ENCODE measurements at places on chromosomes 11 and 22.

- no peak for DNase-seq
Measured at GRCh38 chr11:68436985-68437926, 23.3 kb upstream of the PPP6R3 start.

- no peak for DNase-seq
Measured at GRCh38 chr11:44308923-44309477, 939 bp downstream of the ALX4 start.

GRCh38 chr11:44559207-44559939 lies 6.1 kb upstream of the CD82 start:
- no peak for DNase-seq

- DNase-seq: no peak
Measured at GRCh38 chr11:9126636-9127035, 35.2 kb upstream of the SCUBE2 start.

DNA sequence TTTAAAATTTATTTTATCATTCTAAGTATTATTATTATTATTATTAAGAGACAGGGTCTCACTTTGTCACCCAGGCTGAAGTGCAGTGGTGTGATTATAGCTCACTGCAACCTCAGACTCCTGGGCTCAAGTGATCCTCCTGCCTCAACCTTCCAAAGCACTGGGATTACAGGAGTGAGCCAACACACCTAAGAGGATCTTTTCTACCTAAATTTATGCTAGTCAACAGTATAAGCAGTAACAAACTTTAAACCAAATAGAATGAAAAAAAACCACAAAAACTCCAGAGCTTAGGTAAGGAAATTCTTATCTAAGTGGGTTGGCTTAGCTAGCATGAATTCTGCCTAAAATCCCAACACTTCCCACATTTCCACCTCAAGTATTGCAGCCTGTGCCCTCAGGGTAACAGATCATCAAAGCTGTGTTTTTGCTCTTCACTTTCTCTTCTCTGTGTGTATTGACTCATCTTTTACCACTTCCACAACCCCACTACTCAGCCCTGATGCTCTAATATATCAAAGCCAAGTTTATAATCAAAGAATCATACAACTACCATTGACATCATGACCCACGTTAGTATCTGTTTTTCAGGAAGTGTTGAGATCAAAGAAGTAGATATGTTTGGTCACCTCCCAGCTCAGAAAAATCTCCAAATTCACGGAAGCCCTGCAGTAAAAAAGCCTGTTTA lies 93.7 kb upstream of the SPON1 start:
- DNase-seq: no peak

DNA sequence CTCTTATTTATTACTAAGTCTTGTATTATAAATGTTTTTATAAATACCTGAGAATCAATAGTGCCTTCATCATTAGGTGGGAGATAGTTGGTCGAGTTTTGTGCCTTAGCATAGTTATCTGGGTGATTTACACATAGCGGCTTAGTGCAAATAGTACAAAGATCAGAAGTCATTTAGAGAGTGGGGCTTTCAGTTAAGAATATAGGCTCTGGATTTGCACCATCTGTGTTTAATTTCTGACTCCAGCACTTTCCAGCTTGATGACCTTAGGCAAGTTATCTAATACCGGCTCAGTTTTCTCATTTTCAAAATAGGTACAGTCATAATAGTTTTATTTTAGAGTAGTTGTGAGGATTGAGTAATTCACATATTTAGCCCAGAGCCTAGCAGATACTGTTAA lies 26.4 kb downstream of the PDE3B start:
- no peak for DNase-seq

DNA sequence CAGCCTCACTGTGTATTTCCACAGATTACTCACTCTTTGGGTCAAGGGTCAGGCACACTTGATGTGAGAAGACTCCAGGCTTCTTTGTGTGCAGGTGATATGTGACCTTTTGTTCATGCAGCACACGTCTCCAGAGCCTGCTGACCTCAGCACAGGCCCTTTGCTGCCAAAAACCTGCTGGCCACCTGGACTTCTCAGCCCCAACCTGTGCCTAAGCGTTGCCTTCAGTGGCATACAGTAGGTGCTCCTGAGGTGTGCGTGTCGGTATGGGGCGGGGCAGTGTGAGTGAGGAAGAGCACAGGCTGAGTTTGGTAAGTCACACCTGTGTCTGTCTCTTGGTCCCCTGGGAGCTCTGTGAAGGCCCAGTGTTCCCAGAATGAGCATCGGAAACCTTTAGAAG lies 58.1 kb downstream of the WNT11 start:
- DNase-seq: no peak

DNA sequence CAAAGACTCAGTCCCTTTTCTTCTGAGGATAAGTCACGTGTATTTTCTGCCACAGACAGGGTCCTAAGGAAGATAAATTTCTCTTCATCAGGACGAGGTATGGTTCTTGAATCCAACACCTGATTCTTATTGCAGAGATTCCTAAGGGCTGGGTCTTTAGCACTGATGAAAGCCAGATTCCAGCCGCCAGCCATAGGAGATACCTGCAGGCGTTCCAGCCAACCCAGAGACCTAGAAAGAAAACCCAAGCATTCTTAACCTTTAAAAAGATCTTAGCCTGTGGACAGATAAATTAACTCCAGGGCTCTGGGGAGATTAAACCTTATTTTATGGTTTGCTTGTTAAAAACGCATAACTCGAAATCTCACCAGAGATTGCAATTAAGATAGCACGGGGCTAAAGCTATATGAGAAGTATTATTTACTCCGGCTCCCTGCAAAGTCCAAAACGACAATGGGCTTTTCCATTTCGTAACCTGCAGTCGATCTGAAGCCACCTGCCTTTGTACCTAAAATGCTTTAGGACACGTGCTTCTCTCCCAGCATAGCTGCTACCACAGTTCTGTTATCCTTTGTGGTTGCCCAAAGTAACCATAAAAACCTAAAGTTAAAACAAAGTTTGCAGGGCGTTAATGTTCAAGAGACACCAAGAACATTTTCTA lies 104.5 kb downstream of the NXPE2 start:
- no peak for DNase-seq

- no peak for DNase-seq
Measured at GRCh38 chr11:11555208-11555607, 66.6 kb downstream of the GALNT18 start.

DNA sequence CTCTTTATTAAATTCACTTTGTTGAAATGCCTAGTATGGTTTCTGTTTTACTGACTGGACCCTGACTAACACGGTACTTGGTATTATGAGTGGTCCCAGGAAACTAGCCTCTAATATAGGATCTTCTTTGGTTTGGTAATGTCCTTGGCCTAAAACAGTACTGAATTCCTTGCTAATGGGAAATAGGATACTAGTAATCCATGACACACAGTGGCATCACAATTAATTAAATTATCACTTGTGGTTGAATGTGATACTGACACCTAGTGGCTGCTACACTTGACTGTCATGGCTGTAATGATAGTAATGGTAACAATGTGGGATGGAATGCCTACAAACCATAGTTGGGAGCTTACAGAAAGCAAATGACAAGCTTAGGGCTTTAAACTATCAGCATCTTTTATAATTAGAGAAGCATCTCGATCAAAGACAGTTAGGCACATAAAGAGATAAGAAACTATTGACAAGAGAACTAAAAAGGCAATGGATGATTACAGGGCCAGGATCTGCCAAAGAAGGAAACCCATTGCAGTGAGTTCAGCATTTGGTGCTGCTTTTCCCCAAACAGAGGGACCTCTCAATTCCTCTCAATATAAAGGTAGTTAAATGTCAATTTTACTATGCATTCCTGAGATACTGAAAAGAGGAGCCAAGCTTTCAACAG lies 8.6 kb downstream of the DNHD1 start:
- DNase-seq: no peak

GRCh38 chr11:113251281-113251680 lies 63.1 kb upstream of the TTC12 start:
- DNase-seq: no peak

- DNase-seq: no peak
Measured at GRCh38 chr11:87861030-87861429, 314.2 kb downstream of the RAB38 start.

GRCh38 chr11:122711362-122711761 lies 55.8 kb downstream of the UBASH3B start:
- no peak for DNase-seq

GRCh38 chr11:19519912-19520641 lies 192.6 kb upstream of the NAV2 start:
- DNase-seq: no peak

DNA sequence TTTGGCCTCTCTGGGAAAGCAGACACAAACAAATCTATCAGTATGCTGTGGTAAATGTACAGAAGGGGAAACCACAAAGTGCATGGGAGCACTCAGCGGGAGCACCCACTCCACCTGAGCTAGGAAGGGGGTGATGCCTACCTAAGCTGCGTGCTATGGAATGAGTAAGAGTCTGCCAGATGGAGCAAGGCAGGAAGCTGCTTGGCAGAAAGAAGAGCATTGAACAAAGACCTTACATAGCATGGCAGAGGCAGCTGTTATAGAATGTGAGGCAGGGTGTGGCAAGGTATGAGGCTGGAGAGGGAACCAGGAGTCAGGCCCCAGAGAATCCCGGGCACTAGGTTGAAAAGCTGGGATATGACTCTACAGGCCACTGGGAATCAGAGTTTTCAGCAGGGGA lies 13.8 kb upstream of the MTFP1 start:
- DNase-seq: no peak
